ENCODE measurements at places on chromosomes 6 and 20.

DNA sequence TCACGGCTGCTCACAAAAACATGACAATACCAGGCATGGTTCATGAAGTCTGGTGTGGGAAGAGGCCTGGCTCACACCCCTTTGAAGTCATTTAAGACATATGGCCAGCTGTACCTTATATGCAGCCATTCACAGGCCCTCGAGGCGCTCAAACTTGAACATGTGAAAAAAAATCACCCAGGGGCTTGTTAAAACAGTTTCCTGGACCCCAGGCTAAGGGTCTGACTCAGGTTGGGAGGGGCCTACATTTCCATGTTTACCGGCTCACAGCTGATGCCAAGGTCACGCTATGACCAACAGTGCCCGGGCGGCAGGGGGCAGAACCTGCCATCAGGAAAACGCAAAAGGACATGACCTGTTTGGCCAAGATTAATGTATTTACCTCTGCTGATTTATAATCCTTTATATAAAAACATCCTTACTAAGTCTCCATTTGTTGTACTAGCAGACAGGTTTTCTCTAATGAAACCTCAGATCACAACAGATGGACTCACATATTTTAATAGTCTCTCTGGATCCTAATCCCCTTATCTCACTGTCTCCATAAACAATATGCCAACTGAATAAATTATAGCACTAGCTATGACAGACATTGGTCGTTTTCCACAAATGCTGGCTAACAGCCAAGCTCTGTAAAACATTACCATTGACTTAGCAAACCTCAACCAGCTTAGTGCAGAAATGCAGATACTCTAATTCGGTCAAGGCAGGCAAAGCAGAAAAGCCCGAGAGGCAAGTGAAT is 19.9 kb downstream of the EZR start:
- DNase-seq = no peak

GRCh38 chr6:147666255-147666654 is 157.8 kb downstream of the SAMD5 start:
- DNase-seq = no peak

- DNase-seq = no peak
These were observed 880.4 kb upstream of the MAN1A1 start for GRCh38 chr6:120230008-120230407.

- DNase-seq = no peak
These were observed 121.6 kb downstream of the ISM1 start for GRCh38 chr20:13342469-13343242.

DNA sequence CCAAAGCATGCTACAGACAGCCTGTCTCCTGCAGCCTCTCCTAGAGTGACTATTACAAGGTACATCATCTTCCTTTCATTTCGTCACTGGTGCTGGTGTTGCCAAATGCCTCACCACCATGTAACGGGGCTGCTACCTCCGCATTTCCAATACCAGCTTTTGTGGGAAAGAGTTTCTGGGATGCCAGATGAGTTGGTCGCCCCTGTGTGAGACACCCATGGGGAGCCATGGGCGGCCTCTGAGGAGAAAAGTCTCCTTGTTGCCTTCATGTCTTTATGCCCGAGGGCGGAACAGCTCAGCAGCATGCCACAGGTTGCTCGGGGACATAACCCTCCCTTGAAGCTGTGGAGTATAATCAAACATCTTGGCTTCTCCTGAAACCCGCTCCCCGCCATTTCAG is 169.6 kb downstream of the THBS2 start:
- no peak for DNase-seq

GRCh38 chr6:117266257-117267053 is 1.1 kb downstream of the VGLL2 start:
- DNase-seq = no peak

GRCh38 chr6:142804490-142804889 is 140.5 kb downstream of the HIVEP2 start:
- DNase-seq = no peak

- DNase-seq = no peak
These were observed 48.2 kb downstream of the THBS2 start for GRCh38 chr6:169205176-169206160.

- DNase-seq = no peak
These were observed 62.9 kb downstream of the ARHGAP18 start for GRCh38 chr6:129647044-129647443.

GRCh38 chr20:4135385-4136077 is 120.2 kb upstream of the RNF24 start:
- DNase-seq = no peak

GRCh38 chr6:20700375-20700774 is 166.1 kb downstream of the CDKAL1 start:
- DNase-seq = no peak

GRCh38 chr6:37187321-37188022 is 17.5 kb downstream of the PIM1 start:
- no peak for DNase-seq

DNA sequence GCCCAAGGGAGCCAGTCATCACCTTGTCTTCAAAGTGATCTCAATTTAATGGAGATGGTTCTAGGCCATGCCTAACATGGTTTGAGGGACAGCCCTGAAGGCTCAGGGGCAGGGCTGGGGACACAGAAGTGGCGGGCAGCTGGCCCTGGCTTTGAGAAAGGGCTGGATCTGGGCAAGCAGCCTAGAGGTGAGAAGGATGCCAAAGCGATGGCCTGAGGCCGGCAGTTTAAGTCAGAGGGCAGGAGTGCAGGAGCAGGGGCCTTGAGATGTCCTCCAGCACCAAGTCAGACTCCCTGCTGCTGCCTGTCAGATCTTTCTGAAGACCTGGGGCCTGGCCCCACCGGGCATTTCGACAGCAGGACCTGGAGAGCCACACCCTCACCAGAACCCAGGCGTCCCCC is 28.4 kb upstream of the APMAP start:
- DNase-seq = no peak

GRCh38 chr6:63597141-63598048 is 25.1 kb downstream of the LOC128125822 start:
- no peak for DNase-seq

DNA sequence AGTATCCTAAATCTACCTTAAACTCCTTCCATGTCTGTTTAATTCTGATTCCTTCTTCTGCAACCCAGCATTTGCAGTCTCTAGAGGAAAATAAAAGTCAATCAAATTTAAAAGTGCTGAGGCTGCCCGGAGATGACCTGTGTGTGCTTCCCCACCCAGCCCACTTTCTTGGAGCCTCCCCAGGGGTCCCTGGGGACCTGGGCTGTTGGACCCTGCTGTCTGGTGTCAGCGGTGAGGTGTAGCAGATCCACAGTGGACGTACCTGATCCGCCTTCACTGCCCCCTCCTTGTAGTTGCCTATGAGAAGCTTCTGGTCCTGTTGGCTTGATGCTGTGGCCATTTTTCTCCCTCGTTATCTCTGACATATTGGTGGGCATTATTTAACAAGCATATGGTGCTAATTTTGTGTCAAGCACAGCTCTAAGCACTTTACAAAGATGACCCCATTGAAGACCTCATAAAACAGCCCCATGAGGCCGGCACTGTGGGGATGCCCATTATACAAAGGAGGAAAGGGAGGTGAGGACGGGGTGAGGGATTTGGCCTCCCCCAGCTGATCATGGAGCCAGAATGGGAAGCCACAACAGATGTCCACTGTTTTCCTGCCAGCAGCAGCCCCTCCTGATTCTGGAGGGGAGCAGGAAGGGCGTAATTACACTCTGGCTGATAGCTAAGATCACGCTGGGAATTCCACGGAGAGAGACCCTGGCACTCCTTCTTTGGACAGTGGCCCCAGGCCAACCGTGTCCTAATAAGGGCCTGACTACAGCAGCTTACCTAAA is 628.2 kb downstream of the CDH26 start:
- DNase-seq = no peak

- no peak for DNase-seq
These were observed 24.9 kb upstream of the ITCH start for GRCh38 chr20:34337982-34338726.

GRCh38 chr6:145743332-145743731 is 8.0 kb upstream of the EPM2A start:
- DNase-seq = no peak

DNA sequence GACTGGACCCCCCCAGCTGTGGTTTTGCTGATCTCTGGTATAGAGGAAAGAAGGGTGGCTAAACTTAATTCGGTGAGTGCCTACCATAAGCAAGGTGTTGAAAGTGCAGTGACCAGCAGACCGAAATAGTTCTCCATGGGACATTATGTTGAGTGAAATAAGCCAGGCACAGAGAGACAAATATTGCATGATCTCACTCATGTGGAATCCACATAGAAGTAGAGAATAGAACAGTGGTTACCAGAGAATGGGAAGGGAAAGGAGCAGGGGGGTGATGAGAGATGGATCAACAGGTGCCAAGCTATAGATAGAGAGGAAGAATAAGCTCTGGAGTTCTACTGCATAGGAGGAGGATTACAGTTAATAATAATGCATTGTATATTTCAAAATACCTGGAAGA is 9.7 kb upstream of the GCNT2 start:
- no peak for DNase-seq

- DNase-seq = no peak
These were observed 46.8 kb downstream of the C6orf15 start for GRCh38 chr6:31065556-31065955.

- DNase-seq = no peak
These were observed 69.6 kb upstream of the ADGRF1 start for GRCh38 chr6:47111685-47112084.

GRCh38 chr6:3183066-3183465 is 25.7 kb upstream of the TUBB2A start:
- no peak for DNase-seq

DNA sequence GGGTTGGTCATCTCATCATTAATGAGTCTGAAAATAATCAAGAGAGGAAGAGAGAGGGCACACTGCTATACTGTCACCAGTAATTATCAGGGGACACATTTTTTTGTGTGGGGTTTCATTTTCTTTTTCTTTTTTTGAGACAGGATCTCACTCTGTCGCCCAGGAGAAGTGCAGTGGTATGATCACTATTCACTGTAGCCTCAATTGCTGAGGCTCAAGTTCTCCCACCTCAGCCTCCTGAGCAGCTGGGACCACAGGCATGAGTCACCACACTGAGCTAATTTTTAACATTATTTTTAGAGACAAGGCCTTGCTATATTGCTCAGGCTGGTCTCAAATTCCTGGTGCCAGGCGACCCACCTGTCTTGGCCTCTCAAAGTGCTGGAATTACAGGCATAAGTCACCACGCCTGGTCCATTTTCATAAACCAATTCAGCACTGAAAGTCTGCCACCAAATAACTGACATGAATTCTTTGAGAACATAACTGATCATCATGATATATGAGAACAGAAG is 43.3 kb downstream of the EPHA7 start:
- DNase-seq = no peak

DNA sequence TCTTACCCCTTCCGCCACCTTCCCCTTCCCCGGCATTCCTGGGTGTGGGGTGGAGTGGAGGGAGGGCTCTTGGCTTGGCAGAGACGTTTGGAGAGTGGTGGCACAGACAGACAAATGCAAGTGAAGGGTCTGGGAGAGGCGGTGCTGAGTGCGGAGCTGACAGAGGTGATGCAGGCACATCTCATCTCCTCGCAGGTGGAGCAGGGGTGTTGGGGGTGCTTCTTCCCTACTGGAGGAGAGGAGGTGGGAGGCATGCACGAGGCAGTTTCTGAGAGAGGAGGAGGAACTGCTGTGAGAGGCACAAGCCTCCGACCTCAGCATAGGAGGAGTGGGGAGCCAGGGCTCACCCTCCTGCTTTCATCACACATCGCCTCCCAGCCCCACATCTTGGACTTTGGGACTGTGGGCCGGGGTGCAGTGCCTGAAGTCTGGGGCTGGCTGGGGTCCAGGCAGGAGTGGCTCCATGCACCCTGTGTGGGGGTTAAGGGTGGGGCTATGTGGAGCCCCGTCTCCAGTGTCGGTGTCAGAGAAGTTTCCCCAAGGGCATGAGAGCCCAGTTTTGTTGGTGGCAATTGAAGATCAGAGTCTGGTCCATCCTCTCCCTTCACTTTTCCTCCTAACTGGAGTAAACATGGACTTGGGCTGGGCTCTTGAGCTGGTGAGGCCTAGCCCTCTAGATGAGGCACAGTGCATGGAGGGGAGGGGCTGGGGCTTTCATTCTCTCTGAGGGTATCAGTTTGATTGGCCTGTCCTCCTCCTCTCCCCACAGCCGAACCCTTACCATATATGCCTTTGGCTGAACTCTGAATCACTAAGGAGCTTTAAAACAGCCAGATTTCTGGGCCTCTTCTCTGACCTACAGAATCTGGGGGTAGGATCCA is 20.2 kb upstream of the SLC22A7 start:
- DNase-seq = no peak

GRCh38 chr20:5662769-5663168 is 87.4 kb upstream of the SHLD1 start:
- DNase-seq = no peak

- no peak for DNase-seq
These were observed 25.6 kb downstream of the ARHGAP18 start for GRCh38 chr6:129684323-129684884.

DNA sequence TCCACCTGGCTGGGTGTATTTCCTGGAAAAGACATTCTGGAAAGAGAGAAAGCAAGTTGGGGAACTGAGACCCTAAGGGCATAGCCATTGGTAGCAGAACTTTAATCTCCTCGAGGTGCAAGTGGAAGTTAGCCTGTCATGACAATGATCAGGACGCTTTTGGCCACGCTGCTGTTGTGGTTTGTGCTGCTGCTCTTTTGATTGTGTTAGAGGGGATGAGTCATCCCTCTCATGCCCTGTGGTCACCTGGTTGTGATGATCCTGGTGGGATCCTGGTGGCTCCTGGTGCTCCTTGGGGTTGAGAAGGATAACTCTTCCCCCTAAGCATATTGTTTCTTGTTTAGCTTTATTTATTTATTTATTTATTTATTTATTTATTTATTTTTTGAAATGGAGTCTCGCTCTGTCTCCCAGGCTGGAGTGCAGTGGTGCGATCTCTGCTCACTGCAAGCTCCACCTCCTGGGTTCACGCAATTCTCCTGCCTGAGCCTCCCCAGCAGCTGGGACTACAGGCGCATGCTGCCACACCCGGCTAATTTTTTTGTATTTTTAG is 350.3 kb downstream of the KIF16B start:
- DNase-seq = no peak

GRCh38 chr6:72738091-72738490 is 116.2 kb downstream of the KCNQ5 start:
- DNase-seq = no peak
